ENCODE measurements at places on chromosomes 7 and 10. TPM values are rescaled to one million over a fixed set of nuclear protein-coding genes. Genes with fewer than 3 reads are reported as not detected.

Gene TMEM270
- not detected for total RNA-seq

Gene CHCHD2
- total RNA-seq: 370 TPM

Gene ADAM8
- 91.0 TPM for total RNA-seq

Gene NEURL1
- 1.6 TPM for total RNA-seq

Gene CPA1
- total RNA-seq: not detected

Gene NAT16
- total RNA-seq: not detected

Gene FBXO24
- 1.2 TPM for total RNA-seq

Gene TCAF2
- 20.9 TPM for total RNA-seq

Gene ADAM12
- total RNA-seq: 0.39 TPM

Gene LRRN3
- total RNA-seq: 187 TPM

Gene SMARCD3
- total RNA-seq: 12.6 TPM

Gene ALKBH4
- 14.0 TPM for total RNA-seq

Gene RAMP3
- total RNA-seq: not detected

Gene SHH
- not detected for total RNA-seq

Gene CUBN
- total RNA-seq: 3.2 TPM

Gene GHRHR
- not detected for total RNA-seq

All from activated naive CD8-positive, alpha-beta T cell treated with anti-CD3 and anti-CD28 coated beads, Interleukin-2, amount 10 ng/mL, durations not matched to agents 7 days and 5 days (primary cell).